A673 (cell line): ENCODE measurements at places on chromosomes 13 and 19. TPM values are rescaled to one million over a fixed set of nuclear protein-coding genes. Genes with fewer than 3 reads are reported as not detected.
A peak's percentile ranks its signal among the peaks of the same experiment; 100 is the strongest.

DNA sequence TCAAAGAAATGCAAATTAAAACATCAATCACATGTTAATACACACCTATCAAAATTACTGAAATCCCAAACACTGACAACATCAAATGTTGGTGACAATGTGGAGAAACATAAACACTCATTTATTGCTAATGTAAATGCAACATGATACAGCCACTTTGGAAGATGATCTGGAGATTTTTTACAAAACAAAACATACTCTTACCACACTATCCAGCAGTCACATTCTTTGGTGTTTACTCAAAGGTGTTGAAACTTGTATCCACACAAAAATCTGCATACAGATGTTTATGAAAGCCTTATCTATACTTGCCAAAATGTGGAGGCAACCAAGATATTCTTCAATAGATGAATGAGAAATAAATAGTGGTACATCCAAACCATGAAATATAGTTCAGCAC, 1219.5 kb upstream of the PCDH20 start:
- no peak for DNase-seq

GRCh38 chr13:101382701-101383100, 33.6 kb downstream of the NALCN start:
- no peak for DNase-seq

- DNase-seq = no peak
These were observed 560 bp downstream of the NDUFA7 start for GRCh38 chr19:8320564-8321066.

GRCh38 chr13:42333613-42334328, 61.8 kb downstream of the AKAP11 start:
- peak; percentile 38 for DNase-seq

CLDND2 gene
- not detected in 2 replicates for total RNA-seq

DNA sequence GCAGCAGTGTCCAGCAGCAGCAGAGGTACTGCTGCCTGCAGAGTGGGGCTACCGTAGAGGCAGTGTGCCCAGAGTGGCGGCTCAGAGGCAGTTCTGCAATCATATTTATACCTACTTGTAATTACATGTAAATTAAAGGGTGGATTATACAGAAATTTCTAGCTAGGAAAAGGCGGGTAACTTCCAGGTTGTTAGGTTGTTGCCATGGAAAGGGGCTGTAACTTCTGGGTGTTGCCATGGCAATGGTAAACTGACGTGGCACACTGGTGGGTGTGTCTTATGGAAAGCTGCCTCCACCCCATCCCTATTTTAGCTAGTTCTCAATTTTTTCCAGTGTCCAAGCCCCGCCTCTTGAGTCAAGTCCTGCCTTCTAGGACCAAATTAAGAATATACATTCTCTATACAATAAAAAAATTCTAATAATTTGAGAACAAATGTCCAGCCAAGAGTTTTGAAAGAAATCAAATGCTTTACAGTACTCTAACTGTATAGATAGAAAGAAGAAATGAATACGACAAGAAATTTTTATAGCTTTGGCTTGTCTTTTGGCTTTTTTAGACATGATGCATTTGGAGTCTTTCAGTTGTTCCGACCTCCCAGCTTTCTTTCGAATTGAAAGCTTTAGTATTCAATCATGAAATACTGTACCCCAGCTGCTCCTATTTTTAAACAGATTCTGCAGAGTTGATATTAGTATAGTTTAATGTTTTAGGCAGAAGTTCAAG, 816.6 kb downstream of the DIAPH3 start:
- DNase-seq = no peak

- DNase-seq = peak; percentile 80
These were observed 439.8 kb downstream of the ITGBL1 start for GRCh38 chr13:101892296-101892695.

PLIN5 gene
- total RNA-seq = 3.0 and 6.8 TPM in 2 replicates

GRCh38 chr19:47436712-47437401, 17.5 kb upstream of the MEIS3 start:
- peak; percentile 78 for DNase-seq

SYNGR4 gene
- 0.50 TPM in 1 of 2 replicates, not detected in the other for total RNA-seq

CELF5 gene
- total RNA-seq = 3.1 and 3.7 TPM in 2 replicates

GRCh38 chr19:17330262-17331044, 4.2 kb downstream of the ANO8 start:
- no peak for DNase-seq

GRCh38 chr19:56132316-56132822, 8.7 kb upstream of the ZNF444 start:
- DNase-seq = no peak

GRCh38 chr19:50723069-50723468, at the start of gene CLEC11A:
CLEC11A (plus strand) TSS chr19:50723364; CDS start chr19:50723526, 162 bp downstream.
- peak; percentile 75 for DNase-seq

- no peak for DNase-seq
These were observed 8.4 kb downstream of the SPRYD7 start for GRCh38 chr13:49927755-49928154.

DNA sequence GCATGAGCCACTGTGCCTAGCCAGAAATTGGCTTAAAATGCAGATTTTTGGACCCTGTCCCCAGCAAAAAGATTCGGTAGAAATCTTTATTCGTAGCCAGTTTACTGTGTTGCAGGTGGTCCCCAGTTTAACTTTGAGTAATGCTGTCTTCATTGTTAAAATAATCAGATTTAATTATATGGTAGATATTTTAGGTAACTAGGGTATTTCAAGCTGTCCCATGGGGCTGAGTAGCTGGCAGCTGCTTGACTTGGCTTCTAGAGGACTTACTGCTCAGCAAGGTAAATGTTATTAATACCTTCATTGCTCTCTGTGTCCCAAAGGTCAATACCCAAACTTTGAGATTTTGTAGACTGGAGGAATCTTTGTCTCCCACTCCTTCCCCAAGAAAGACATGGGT, 21.1 kb downstream of the LSM14A start:
- DNase-seq = no peak

DNA sequence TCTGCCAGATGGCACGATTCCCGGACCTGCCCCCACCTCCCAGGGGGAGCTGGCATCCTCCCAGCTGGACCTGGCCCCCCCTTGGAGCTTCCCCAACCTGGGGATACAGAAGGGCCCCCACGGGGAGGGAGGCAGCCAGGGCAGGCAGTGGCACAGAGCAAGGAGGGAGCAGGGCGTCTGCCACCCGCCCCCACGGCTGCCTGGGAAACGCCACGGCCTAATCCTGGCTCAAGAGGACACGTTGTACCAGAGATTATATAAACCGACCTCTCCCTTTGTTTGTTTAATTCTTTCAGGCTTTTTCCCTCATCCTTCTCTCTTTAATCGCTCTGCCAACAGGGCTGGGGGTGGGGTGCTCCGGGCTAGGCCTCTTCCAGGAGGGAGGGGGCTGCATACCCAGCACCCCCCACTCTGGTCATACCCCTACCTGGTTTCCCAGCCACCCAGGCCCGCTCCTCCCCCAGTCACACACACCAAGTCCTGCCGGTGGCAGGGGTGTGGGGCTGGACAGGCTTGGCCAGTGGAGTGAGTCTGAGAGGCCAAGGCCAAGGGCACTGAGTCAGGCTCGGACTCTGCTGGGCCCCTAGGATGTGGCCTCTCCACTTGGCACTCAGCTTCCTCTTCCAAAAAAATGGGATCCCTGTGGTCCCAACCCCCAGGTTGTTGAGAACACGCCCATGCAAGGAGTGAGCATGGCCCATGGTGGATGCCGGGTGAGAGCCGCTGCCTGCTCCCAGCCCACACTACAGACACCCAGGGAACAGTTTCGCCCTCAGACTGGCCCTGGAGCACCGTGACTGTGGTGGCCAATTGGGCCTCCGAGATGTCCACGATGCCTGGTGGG, 29.5 kb upstream of the NFIC start:
- no peak for DNase-seq

GRCh38 chr19:30669329-30670010, 297.3 kb downstream of the ZNF536 start:
- DNase-seq = peak; percentile 88

ICAM5 gene
- total RNA-seq = 4.6 and 6.9 TPM in 2 replicates

DNA sequence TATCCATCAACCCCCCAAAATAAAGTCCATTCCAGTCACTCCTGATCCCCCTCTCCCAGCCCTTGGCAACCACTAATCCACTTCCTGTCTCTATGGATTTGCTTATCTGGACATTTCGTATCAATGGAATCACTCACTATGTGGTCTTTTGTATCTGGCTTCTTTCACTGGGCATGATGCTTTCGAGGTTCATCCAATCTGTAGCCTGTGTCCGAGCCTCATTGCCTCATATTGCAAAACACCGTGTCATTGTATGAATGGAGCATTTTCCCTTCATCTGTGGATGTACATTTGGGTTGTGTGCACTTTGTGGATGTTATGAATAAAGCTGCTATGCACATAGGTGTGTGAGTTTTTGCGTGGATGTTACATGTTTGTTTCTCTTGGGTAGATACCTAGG, 1.4 kb upstream of the FZR1 start:
- no peak for DNase-seq

DNA sequence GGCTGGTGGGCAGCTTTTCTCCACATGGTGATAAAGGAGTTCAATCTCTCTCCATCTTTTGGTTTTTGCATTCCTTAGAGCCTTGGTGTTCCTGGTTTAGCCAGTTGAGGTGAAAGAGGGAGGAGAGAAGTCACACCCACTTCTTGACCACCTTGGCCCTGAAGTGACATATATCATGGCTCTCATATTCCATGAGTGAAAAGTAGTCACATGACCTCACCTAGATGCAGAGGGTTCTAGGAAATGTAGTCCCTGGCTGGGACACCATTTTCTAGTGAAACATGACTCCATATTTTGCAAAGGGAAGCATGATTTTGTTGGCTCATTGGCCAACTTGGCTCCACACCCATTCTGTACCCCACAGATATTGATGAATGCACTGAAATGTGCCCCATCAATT, 16.1 kb downstream of the ADGRE1 start:
- DNase-seq = no peak

- no peak for DNase-seq
These were observed 54.5 kb downstream of the KL start for GRCh38 chr13:33070713-33071112.

DNA sequence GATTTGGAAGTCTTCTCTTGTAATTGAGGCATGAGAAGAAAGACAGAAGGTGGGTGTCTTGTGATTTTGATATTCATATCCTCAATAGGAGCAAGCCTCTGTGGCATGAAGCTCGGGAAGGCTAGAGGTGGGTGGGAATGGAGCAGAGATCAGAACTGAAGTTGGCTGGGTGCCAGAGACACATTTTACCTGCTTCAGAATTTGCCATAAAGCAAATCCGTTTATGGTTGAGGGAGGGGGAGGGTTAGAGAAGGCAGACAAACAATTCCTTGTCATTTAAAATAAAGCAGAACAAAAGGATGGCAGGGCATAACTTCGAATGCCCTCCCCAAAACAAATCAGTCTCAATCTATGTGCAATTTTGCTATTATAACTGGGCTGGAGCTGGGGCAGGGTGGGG, 305.9 kb downstream of the KLF5 start:
- DNase-seq = no peak

- DNase-seq = no peak
These were observed 957.1 kb downstream of the PCDH9 start for GRCh38 chr13:66273011-66273410.

TTC9B gene
- total RNA-seq = not detected in 2 replicates

SMIM44 gene
- not detected in 2 replicates for total RNA-seq

DNA sequence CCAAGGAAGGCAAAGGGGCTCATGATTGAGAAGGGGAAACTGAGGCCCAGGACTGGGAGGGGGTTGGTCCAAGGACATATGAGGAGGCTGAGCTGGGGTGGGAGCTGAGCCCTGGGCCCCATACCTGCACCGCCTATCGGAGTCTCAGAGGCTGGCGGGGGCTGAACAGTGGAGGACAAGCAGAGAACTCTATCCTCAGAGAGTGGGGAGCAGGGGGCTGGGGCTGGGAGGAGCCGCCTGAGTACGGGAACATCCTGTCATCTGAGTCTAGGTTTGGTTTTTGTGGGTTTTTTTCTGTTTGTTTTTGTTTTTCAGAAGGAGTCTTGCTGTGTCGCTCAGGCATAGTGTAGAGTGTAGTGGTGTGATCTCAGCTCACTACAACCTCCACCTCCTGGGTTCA, 6.2 kb downstream of the ARRDC2 start:
- DNase-seq = no peak
